ENCODE measurements at places on chromosomes 1 and 21.

- no peak for DNase-seq
These were observed 227.1 kb downstream of the GRIK3 start for GRCh38 chr1:36807262-36807661.

- no peak for DNase-seq
These were observed 20.1 kb downstream of the YTHDF2 start for GRCh38 chr1:28756846-28757245.

DNA sequence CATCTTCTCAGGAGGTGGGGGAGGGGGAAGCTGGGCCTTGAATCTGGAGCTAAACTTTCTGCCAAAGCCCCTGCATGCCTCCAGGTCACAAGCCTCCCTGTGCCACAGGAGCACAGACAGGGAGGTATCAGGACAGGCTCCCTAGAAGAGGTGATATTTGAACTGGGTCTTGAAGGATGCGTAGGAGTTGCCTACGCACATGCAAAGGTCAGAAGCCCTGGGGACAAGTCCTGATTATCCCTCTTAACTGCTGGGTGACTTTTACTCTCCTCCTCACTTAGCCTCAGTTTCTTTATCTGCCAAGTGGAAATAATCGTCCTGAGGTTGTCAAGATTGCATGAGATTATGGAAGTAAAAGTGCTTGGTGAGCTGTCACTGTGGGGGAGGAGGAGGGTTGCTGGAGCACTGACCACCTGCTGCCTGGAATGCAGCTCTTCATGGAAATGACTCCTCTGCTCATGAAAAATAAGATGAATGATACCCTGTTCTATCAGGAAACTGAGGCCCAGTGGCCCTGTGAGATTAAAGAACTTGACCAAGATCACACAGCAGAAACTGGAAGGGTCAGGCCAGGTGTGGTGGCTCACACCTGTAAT is 50.6 kb upstream of the LAPTM5 start:
- DNase-seq, result no peak

DNA sequence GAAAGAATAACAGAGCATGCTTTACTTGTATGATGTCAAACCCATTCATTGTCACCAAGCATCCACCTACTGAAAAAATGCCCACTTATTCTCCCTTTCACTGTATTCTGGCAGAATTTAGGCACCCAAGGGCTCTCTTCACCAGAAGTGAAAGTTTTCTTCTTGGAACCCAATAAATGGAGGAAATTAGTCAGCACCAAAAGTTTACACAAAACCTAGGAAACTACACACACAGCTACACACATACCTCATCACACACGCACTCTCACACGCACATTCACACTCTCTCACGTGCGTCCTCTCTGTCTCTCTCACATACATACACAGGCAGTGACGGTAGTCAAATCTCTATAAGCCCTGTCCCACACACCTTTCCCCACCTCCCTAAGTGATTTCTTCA is 37.6 kb downstream of the MCOLN2 start:
- DNase-seq, result no peak

DNA sequence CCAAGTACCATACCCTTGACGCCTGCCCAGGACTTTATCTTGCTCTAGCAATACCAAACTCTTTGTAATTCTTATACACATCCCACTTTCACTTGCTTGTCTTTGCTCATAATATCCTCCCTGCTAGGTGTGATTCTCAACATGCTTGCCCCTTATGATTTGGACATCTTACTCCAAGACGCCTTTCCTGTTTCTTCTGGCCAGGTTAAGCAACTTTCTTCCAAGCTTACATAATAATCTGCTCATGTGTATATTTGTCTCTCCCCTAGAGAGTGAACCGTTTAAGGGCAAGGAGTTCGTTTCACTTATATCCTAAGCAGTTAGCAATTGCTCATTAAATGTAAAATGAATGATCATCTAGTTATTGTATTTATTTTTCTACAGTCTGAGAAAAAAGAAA is 21.8 kb downstream of the CRYZL1 start:
- no peak for DNase-seq

DNA sequence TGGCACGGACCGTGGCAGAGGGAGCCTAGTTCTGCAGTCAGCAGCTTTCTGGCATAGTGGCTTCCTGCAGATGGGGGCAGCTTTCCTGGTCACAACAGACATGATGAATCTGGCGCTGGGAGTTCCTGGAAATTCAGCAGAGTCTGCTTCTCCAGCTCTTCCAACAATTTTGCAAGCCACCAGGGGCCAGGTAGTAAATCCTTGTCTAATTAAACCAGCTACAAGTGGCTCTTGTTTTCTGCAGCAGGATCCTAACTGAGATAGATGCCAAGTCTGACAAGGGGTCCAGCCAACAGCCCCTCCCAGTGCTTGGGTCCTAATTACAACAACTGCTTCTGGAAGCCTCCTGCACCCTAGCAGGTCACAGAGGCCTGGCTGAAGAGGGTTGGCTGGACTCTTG is 35.8 kb downstream of the TRIM62 start:
- DNase-seq, result no peak

- DNase-seq, result no peak
These were observed 41.2 kb upstream of the LYST start for GRCh38 chr1:235907897-235908240.

Data from activated CD8-positive, alpha-beta memory T cell treated with anti-CD3 and anti-CD28 coated beads for 48 hours (primary cell).